ENCODE measurements at places on chromosomes 4 and X.

DNA sequence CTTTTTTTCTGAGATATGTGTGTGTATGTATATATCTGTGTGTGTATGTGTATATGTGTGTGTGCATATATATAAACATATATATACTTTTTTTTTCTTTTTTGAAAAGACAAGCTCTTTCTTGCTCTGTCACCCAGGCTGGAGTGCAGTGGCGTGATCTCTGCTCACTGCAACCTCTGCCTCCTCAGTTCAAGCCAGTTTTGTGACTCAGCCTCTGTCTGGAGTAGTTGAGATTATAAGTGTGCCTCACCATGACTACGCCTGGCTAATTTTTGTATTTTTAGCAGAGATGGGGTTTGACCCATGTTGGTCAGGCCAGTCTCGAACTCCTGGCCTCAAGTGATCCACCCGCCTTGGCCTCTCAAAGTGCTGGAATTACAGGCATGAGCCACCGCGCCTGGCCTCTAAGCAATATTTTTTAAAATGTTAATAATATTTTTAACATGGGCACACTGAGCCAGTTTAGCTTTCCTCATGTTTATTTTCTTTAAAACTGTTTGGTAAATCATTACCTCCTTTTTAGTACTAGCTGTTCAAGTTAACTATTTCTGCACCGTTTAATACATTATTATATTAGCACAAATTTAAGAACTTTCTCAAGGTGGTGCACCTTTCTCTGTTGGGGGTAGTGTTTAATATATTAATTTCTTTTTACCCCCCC lies 33.3 kb downstream of the BBS12 start:
- no peak overlapping the region for H3K27ac ChIP-seq
- H3K36me3 ChIP-seq = no peaks in the 10 kb centered on the region
- H3K27me3 ChIP-seq = no peaks in the 10 kb centered on the region
- H3K4me3 ChIP-seq = no peak overlapping the region

DNA sequence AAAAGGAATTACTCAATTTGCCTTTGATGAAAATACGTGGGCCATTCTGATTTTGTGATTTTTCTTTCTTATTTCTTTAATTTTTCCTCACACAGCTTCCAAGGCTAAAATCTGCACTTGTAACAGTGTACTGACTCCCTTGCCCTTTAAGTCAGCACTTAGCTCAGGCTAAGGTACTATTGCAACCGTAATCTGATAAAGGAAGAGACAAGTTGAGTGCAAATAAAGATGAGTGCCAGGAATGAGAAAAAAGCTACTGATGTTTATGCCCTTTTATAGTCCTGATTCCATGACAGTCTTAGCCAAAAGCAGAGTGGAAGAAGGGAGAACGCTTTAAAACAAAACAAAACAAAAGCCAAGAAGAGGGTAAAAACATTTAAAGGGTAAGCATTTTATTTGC lies 6.0 kb downstream of the DMD start:
- DNase-seq = no peak
- H3K27me3 ChIP-seq = no peaks in the 10 kb centered on the region
- H3K36me3 ChIP-seq = no peaks in the 10 kb centered on the region
- no peak overlapping the region for H3K27ac ChIP-seq
- no peak overlapping the region for H3K4me3 ChIP-seq

- peaks cover 6% of the 10 kb centered on the region for H3K4me1 ChIP-seq
- peaks cover 9% of the 10 kb centered on the region for H3K36me3 ChIP-seq
- H3K27me3 ChIP-seq = no peaks in the 10 kb centered on the region
- H3K4me3 ChIP-seq = no peak overlapping the region
- no peak for DNase-seq
These were observed 155.3 kb upstream of the GPC4 start for GRCh38 chrX:133570549-133570948.

DNA sequence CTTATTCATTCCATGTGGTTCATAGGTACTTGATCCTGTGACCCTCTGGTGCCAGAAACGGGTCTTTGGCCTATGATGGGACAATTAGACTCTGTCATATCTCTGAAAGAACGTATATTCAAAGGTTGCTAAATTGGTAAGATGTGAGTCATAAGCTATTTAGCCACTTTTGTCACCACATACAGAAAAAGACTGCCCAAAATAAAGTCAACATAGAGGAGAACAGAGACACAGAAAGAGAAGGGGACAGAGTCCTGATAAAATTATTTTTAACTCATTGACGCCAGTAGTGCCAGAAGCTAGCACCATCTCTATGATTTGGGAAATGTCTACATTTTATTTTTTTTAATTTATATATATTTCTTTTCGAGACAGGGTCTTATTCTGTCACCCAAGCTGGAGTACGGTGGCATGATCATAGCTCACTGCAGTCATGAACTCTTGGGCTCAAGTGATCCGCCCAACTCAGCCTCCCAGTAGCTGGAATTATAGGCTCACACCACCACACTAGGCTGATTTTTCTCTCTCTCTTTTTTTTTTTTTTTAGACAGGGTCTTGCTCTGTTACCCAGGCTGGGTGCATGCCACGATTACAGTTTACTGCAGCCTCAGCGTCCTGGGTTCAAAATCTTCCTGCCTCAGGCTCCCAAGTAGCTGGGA lies 92.1 kb upstream of the COX18 start:
- H3K4me3 ChIP-seq = no peak overlapping the region
- peaks cover 3% of the 10 kb centered on the region for H3K4me1 ChIP-seq
- no peak for DNase-seq
- H3K27ac ChIP-seq = no peak overlapping the region
- no peaks in the 10 kb centered on the region for H3K27me3 ChIP-seq

DNA sequence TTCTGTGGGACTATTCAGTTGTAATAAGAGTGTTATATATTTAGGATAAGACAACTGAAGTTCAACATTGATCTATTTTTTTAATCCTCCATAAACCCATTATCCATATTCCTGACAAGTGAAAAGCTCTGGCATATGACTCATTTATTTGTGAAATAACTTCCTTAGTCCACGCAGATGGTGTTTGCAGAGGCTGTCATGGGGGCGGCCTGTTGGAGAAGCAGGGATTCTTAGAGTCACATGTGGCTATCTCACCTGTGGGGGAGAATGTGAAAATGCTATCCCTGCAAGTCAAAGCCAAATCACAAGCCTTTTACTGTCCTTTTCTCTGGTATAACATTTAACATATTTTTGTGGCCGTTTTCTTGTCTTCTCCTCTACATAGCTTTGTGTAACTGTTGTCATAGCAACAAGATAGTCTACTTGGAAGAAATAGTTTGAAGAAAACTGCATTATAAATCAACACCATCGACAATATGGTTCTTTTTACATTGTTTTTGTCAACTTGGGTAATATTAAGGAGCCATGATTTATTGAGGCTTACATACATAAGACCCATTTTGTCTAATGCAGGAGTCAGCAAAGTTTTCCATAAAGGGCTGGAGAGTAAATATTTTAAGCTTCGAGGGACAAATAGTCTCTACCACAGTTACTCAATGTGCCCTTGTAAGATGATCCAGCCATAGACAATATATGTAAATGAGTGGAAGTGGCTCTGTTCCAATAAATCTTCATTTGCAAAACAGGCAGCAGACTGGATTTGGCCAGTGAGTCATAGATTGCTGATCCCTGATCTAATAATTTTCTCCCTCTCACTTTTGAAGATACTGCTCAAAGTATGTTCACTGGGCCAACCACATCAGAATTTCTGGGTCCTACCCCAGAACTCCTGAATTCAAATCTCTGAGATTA lies 395.0 kb downstream of the DTHD1 start:
- no peak overlapping the region for H3K4me3 ChIP-seq
- peaks cover 16% of the 10 kb centered on the region for H3K4me1 ChIP-seq
- H3K27ac ChIP-seq = no peak overlapping the region

DNA sequence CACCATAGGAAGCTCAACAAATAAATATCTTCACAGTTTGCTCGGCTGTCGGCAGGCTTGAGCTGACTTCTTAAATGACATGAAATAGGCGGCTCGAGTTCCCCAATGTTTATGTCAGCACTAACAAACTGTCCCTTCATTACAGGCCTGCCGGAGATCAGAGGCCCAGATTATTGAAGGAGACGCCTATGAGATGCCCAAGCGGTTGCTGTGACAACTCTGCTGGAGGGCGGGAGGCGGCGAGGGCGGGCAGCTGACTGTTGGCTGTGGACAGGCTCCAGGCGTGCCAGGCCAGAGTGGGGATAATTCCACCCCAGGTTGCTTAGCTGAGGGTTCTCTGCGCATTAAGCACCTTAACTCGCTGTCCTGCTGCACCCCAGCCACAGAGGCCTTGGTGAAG lies 39.2 kb upstream of the MSX1 start:
- peaks cover 48% of the 10 kb centered on the region for H3K27me3 ChIP-seq
- no peak overlapping the region for H3K27ac ChIP-seq
- H3K4me3 ChIP-seq = no peak overlapping the region
- H3K36me3 ChIP-seq = peaks cover 13% of the 10 kb centered on the region
- no peak for DNase-seq

GRCh38 chr4:35511851-35512250 lies 732.5 kb downstream of the ARAP2 start:
- no peak for DNase-seq
- H3K4me1 ChIP-seq = no peaks in the 10 kb centered on the region
- H3K27me3 ChIP-seq = no peaks in the 10 kb centered on the region
- H3K4me3 ChIP-seq = no peak overlapping the region

GRCh38 chr4:27055221-27055760 lies 194.7 kb downstream of the STIM2 start:
- H3K36me3 ChIP-seq = no peaks in the 10 kb centered on the region

DNA sequence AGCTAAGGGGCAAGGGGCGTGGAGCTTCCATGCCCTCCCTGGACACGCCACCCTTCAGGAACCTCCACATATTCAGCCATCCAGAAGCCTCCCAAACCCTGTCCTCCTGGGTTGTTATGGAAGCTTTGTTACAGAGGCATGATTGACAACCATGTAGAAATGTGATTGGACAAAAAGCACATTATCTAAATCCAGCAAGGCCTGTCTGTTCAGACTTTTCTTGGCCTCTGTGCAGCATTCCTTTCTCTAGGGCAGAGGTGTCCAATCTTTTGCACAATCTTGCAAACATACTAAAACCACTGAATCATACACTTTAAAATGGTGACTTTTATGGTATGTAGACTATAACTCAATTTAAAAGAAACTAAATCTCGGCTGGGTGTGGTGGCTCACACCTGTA lies 12.7 kb downstream of the STEEP1 start:
- DNase-seq = no peak
- H3K4me3 ChIP-seq = no peak overlapping the region
- no peaks in the 10 kb centered on the region for H3K27me3 ChIP-seq
- 0 out of 2 replicates have a peak, but pooled peaks cover 2% of the 10 kb centered on the region for H3K36me3 ChIP-seq
- H3K27ac ChIP-seq = no peak overlapping the region
- no peaks in the 10 kb centered on the region for H3K4me1 ChIP-seq

GRCh38 chr4:8553216-8553615 lies 27.0 kb upstream of the GPR78 start:
- H3K27me3 ChIP-seq = no peaks in the 10 kb centered on the region
- H3K4me1 ChIP-seq = 0 out of 2 replicates have a peak, but pooled peaks cover 2% of the 10 kb centered on the region
- no peak for DNase-seq
- no peak overlapping the region for H3K4me3 ChIP-seq
- no peaks in the 10 kb centered on the region for H3K36me3 ChIP-seq

Data from WTC11 (cell line).